Activated T-cell treated with anti-CD3 and anti-CD28 coated beads, Interleukin-2, amount 50 U/mL, for 72 hours (primary cell): ENCODE measurements at places on chromosomes 6 and 20. TPM values are rescaled to one million over a fixed set of nuclear protein-coding genes. Genes with fewer than 3 reads are reported as not detected.

The HCRTR2 gene
- total RNA-seq = not detected

The ANGPT4 gene
- total RNA-seq = not detected

The SSTR4 gene
- total RNA-seq = not detected

The ZCCHC3 gene
- 21.3 TPM for total RNA-seq

The MOG gene
- total RNA-seq = not detected

DNA sequence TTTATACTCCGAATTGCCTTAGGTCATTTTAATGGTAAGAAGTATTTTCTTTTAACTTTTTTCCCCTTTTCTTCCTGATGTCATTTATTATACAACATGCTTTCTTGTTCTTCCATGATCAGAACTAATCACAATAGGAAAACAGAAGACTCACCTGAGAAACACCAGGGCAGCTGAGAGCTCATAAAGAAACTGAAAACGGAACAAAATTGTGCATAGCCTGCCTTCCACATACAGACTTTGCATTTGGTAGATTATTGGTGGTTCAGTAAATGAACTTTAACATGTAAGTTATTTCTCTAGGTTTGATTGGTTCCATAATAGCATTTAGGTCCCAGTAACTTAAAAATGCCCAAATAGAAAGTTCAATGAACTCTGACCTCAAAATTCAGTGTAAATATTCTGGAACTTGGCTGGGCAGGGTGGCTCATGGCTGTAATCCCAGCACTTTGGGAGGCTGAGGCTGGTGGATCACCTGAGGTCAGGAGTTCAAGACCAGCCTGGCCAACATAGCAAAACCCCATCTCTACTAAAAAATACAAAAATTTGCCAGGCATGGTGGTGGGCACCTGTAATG is 161.1 kb upstream of the DTNBP1 start:
- no peaks in the 10 kb centered on the region for H3K36me3 ChIP-seq
- H3K27ac ChIP-seq = no peak overlapping the region
- peaks cover 56% of the 10 kb centered on the region for H3K27me3 ChIP-seq

DNA sequence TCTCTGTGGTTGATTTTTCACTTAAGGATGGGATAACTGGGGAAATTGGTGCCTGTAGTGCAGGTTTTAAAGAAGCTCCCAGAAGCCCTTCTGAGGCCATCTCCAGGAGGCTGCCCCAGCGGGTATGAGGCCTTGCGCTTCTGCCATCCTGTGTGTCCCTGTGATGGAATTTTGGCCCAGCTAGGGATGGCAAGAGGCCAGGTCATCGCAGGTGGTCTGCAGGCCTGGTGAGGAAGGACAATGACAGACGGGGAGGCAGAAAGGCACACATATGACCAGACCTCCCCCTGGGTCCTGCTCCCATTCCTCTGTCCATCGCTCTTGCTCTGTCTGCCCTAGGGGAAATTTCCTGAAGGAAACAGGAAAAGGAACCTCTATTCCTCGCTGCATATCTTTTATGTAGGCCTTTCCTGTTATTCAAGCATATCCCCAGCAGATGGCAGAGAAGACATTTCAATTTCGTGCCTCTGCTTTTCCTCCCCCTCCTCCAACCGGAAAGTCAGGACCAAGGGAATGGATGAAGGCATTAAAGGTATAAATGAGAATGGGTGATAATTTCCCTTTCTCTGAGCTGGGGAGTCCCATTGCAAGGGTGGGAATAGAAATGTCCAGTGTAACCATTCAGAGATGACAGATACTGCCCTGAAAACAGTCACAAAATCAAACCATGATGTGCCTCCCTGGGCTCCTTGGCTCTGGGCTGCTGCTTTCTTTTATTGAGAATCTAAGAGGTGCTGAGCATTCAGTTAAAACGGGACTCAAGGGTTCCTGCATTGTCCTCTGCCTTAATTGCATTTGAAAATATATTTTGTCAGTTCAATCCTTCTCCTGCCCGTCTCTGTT is 17.6 kb upstream of the HLA-F start:
- peaks cover 46% of the 10 kb centered on the region for H3K4me1 ChIP-seq
- H3K27ac ChIP-seq = no peak overlapping the region
- H3K36me3 ChIP-seq = no peaks in the 10 kb centered on the region
- no peak overlapping the region for H3K4me3 ChIP-seq

DNA sequence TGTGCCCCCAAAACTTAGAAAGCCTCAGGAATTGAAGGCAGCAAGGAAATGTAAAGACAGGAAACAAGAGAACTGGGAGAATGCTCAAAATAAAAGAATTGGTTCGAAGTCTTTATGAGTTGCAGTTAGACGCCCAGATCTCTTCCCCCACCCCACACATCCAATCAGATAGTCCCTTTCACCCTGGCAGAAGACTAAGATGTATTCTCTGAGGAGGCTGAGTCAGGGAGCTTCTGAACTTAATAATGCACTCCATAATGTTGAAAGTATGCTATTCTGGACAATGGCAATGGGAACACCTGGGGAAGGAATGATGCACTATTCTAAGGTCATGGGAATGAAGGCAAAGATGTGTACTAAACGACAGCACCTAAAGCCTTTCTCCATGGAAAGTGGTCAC is 173.6 kb downstream of the MTFR2 start:
- no peaks in the 10 kb centered on the region for H3K27me3 ChIP-seq
- no peak for DNase-seq
- H3K4me3 ChIP-seq = no peak overlapping the region
- no peak overlapping the region for H3K27ac ChIP-seq
- H3K36me3 ChIP-seq = no peaks in the 10 kb centered on the region
- no peaks in the 10 kb centered on the region for H3K4me1 ChIP-seq

DNA sequence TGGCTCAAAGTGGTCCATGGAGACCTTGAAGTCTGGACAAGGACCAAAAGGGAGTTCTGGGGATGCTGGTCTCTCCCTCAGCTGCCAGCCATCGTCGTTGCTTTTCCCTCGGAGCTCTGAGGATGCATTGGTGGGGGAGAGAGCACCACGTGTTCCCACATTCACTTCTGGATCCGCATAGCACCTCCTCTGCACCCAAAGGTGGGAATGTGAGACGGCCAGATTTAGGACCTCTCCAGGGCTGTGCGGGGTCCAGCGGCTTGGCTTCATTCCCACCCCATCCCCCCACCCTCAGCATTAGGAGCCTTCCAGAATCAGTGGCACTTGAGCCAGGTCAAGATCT is 1.1 kb downstream of the EPB41L1 start:
- DNase-seq = no peak
- H3K36me3 ChIP-seq = no peaks in the 10 kb centered on the region
- no peak overlapping the region for H3K27ac ChIP-seq
- peak overlapping the region; percentile 69 for H3K4me3 ChIP-seq
